ENCODE measurements at places on chromosomes 5 and 9.

DNA sequence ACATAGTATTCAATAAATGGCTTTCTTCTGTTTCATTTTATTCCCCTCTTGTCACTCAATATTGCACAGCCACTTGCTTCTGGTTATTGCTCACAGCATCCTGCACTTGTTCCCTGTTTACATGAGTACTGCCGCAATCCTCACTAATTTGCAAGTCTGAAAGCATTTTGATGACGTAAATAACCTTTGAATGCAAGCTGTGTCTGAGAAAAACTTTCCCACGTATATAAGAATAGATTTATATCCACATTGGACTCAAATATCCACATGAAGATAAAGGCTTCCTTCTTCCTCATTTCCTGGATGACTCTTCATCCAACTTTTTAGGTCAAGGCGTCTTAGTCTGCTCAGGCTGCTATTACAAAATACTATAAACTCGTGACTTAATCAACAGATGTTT lies 88.2 kb upstream of the DAP start:
- DNase-seq, result no peak

DNA sequence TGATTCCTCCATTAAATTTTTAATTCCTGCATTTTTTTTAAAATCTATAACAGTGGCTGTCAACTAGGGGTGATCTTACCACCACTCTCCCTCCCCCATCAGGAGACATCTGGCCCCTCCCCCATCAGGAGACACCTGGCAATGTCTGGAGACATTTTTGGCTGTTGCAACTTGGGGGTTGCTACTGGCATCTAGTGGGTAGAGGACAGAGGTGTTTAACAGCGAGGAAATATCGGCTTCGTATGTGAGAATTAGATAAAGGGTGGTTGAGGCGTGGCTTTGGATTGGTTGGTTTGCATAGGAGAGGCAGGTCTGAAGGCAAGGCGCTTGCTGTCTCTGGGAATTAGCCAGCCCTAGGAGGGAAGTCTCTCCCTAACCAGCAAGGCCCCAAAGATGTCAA lies 10.5 kb downstream of the CDHR2 start:
- DNase-seq, result peak; percentile 55

DNA sequence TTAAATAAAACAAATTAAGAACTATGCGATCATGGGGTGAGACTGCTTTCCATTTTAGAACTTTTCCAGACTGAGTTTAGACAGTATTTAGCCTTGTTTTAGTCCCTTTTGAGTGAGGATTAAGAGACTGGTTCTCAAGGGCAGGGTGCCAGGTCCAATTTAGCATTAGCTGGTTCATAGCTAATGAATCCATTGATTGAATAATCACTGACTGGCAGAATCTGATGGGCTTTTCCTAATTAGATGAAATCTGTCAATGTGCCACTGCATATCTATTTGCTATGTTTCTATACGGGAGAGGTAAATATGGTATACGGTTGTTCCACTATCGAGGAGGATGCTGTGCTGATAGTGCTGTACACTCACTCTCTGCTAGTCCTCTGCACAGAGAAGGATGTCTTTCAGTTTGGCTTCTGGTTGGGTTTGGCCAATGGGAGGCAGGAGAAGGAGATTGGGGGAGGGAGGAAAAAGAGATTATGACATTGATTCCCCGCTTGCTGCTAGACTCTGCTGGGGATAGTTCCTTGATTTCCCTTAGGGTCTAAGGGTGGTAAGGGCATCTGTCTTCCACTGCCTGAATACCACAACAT lies 496.6 kb downstream of the CTNND2 start:
- no peak for DNase-seq

GRCh38 chr9:88235615-88236014 lies 97.3 kb upstream of the SPATA31C2 start:
- no peak for DNase-seq

DNA sequence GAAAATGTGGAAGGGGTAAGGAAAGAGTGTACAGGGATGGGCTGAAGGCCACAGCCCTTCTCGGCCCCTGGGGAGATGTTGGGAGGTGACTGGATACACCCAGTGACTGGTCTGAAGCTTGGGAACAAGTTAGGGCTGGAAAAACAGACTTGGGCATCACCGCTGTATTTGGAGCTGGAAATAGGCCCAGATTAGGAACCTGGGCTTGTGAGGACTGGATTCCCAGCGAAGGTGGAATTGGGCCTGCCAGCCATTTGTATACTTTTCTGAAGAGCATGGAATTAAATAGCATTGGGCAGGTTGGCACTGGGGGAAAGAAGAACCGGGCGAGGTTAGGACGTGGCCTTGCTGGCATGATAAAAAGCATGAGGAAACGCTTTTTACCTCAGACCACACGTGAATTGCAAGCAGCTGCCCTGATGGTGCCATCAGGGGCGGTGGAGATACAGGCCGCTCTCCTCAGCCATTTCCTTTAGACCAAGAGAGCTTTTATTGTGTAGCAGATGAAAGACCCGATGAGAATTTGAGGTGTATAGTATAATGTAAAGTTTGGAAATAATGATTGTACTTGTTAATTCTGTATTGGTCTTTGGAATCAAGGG lies 37.8 kb downstream of the OTULIN start:
- DNase-seq, result no peak

- peak; percentile 6 for DNase-seq
Measured at GRCh38 chr5:156835905-156836304, 14.2 kb upstream of the PPP1R2B start.

- DNase-seq, result no peak
Measured at GRCh38 chr9:86116425-86116824, 17.1 kb upstream of the GOLM1 start.

DNA sequence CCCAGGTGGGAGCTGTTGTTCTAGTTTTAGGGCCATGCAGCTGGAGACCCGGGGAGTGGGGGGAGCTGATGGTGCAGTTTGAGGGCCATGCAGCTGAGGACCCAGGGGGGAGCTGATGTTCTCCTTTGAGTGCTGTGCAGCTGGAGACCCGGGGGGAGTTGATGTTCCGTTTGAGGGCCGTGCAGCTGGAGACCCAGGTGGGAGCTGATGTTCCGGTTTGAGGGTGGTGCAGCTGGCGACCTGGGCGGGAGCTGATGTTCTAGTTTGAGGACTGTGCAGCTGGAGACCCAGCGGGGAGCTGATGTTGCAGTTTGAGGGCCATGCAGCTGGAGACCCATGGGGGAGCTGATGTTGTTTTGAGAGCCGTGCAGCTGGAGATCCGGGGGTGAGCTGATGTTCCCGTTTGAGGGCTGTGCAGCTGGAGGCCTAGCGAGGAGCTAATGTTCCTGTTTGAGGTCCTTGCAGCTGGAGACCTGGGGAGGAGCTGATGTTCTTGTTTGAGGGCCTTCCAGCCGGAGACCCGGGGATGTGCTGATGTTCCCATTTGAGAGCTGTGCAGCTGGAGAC lies 14.6 kb downstream of the PDCD6 start:
- no peak for DNase-seq

Data from CD4-positive, alpha-beta T cell treated with Interleukin-1 beta for 1 hour (primary cell).